ENCODE measurements at places on chromosomes 11 and 22.

- no peak for DNase-seq
Measured at GRCh38 chr11:134581121-134581626, 169.1 kb upstream of the B3GAT1 start.

DNA sequence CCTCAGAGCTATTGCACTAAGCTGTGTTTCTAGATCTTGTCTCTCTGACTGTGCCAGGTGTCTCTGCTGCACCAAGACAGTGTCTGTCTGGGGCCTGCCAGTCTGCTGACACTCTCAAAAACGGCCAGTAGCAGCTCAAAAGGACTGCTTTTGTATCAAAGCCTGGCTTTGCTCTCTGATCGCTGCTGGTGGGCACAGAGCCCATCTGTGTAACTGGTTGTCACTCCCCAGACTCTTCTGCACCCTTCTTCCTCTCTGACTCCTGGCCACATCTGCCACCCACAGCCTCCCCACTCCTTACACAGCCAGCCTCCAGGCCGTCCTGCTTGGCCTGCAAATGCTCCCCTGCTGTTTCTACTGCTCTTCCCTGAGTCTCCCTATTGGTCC is 26.5 kb downstream of the MED15 start:
- DNase-seq, result no peak

GRCh38 chr11:61270354-61271076 is 24.6 kb downstream of the VWCE start:
- peak; percentile 85 for DNase-seq

DNA sequence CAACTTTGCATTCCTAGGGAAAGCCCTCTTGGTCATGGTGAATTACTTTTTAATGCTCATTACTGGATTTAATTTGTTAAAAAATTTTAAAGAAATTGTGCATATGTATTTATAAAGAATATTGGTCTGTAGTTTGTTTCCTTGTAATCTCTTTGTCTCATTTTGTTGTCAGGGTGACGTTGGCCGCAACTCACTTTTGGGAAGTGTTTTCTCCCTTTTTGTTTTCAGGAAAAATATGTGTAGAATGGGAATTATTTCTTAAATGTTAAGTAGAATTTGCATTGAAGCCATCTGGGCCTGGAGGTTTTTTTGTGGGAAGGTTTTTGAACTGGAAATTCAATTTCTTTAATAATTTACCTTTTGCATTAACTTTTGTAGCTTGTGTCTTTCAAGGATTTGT is 149.1 kb downstream of the UVRAG start:
- no peak for DNase-seq

- no peak for DNase-seq
Measured at GRCh38 chr11:45722144-45722543, 56.7 kb upstream of the CHST1 start.

DNA sequence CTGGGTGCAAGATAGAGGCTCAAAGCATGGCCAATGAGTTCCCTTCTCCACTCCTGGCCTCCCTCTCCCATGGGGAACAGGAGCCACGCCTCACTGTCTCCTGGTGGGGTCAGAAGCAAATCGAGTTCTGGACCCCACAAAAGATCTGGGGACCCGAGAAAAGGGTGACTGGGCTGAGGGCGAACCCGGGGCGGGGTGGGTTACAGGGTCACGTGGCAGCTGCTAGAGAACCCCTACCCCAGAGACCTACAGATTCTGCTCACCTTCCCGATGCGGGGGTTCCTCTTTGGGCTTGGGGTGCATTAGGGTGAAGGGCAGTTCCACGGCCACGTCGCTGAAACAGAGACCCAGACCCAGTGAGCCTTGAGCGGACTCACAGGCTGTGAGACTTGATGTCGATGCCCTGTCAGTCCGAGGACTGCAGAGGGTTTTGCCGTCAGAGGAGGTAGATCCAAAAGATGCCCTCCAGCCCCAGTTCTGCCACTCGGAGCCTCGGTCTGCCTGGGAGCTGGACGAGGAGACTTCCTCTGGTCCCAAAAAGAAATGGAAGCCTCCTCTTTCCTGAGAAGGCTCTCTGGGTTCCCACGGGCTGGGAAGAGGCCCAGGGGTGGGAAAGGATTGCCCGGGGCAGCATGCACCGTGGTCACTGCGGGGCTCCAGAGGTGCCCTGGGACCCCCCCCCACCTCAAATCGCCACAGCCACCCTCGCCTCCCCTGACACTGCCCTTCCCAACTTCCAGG is 28.2 kb downstream of the TPBGL start:
- DNase-seq, result no peak

- no peak for DNase-seq
Measured at GRCh38 chr22:29320546-29320945, 5.0 kb upstream of the RASL10A start.

- DNase-seq, result no peak
Measured at GRCh38 chr11:134330611-134331353, 1.0 kb upstream of the GLB1L2 start.

GRCh38 chr11:78516281-78516680 is 58.4 kb downstream of the NARS2 start:
- no peak for DNase-seq

DNA sequence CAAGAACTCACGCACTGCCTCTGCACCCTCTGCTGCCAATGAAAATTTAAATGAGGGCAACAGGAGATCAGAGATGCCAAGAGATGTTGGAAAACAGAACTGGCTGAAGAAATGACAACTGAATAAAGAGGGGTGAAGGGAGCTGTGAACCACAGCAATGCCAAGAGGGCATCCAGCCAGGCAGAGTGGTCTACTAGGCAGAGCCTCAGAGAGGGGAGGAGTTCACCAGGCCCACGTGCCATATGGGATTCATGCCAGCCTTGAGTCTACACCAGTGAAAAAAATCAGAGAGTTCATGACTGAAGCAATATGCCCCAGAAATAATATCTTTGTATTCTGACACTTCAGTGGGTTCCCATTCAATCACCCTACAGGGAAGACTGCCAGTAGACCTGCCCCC is 4.4 kb downstream of the APOL2 start:
- no peak for DNase-seq

DNA sequence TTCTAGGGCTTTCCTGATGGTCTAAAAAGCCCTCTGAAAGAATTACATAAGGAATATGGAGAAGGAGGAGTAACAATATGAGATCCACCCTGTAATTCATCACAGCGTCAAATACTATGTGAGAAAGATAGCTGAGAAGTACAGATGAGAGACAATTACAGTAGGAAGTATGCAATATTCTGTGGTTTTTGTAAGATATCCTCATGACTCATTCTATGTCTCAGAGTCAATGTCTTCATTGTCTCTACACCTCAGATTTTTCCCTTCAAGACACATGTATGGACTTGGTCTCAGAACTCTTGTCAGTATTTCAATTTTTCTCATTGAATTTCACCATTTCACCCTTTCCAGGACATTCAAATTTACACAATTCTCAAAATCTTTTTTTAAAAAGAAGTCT is 343.3 kb upstream of the CTSC start:
- no peak for DNase-seq

- no peak for DNase-seq
Measured at GRCh38 chr22:37563153-37564081, 3.1 kb downstream of the CDC42EP1 start.

DNA sequence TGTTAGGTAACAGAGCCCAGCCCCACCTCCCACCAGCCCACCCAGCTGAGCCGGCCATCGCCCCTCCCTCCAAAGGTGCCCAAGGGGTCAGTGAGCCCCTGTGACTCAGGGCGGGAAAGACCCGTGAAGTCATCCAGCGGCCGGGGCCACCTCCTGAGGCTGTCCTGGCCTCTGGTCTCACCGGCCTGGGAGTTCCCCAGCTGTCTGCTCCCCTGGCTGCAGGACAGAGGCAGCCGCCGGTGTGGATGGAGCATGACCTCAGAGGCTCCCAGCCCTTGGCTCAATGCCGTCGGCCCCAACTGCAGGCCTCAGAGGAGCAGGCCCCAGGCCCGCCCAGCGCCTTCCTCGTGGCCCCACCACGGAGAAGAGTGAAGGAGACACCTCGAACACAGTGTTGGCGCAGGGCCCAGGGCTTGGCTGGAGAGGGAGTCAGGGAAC is 28.7 kb downstream of the RPL3 start:
- no peak for DNase-seq

- DNase-seq, result no peak
Measured at GRCh38 chr22:31086703-31087330, 5.7 kb downstream of the SMTN start.

GRCh38 chr22:29801796-29802195 is 34.6 kb downstream of the UQCR10 start:
- DNase-seq, result no peak

DNA sequence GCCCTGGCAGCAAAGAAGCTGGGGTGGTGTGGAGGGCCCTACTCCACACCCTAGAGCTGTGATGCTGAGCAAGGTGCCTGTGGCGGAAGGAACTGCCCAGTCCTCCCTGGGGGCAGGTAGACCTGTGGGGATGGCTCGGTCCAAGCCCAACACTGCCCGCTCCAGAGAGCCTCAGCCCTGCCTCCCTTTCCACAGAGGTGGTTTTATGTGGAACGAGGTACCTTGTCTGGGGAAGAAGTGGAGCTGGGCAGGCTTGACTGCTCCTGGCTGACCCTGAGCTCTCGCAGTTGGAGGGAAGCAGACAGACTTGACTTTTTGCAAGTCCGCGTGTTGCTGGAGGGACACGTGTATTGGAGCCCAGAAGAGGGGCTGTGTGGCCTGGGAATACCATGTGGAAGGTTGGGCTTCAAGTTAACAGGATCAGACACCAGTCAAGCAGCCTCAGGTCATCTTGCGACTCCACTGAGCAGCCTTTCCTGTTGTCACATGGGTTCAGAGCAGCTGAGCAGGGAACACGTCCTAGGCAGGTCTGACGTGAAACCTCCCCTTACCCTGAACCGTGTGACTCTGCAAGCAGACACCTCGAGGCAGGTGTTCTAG is 117.7 kb downstream of the CACNA1I start:
- DNase-seq, result no peak

DNA sequence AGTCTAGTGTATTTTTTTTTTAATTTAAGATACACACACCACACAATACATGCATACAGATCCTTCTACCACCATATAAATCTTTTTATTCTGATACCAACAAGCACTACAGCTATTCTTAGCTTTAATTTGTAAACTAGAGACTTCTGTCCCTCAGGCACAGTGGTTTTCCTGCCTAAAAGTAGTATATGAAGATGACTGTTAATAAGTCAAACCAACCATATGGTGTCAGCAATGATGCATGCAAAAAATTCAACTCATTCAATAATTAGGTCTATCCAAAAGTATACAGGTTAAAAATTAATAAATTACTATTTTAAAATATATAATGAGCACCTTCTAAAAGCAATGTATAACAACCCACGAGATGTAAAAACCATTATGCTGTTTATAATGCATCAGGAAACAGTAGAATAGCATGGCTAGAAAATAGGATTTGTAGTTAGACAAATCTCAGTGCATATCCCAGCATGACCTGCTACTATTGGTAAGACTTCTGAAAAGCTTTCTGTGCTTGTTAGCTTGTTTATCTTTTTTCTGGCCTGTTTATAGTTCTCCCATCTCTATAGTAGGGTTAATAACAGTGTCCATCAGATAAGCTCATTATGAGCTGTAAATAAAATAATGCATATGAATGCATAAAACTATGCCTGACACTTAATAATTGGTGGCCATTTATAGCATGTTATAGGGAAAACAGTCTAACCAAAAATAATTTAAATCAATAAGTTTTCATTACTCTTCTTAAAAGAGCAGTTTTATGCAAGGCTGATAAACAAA is 10.2 kb downstream of the RAB38 start:
- no peak for DNase-seq

DNA sequence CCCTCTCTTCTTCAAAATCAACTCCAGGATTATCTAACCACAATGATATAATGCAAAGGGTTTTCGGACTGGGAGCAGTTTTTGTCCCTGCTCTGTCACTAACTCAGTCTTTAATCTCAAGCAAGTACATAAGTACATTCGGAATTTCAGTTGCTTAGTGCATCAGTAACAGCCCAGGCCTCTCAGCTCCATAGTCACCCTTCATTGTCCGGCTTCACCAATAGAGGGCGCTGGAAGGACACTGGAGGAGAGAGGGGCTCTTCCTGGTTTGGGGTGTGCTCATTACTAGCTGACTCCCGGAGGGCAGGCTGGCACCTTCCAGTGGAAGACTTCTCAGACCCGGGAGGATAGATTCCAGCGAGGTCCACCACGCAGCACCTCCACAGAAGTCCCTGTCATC is 90.4 kb upstream of the PDGFD start:
- peak; percentile 62 for DNase-seq

GRCh38 chr11:96219981-96220623 is 122.9 kb downstream of the MAML2 start:
- DNase-seq, result no peak

DNA sequence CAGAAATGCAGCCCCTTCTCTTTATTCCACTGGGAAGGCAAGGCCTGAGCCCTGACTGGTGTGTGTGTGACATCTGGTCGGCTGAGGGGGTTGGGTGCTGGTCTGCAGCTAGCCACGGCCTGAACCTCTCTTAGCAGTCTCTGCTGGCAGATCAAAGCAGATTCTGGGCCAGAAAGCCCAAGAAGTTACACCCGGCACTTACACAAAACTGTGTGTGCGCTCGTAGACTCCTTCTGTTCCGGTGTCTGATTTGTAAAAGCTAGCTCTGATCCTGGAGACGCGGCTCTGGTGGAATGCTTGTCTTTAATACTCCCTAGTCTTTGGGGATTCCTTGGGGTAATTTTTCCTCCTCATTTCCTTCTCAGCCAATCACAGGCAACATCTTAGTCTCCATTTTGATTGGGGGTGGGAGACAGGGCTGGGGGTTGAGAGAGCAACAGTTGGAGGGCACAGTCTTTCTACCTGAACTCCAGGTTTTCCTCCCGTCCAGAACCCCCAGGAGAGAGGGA is 5.5 kb downstream of the PKNOX2 start:
- DNase-seq, result no peak

- no peak for DNase-seq
Measured at GRCh38 chr22:17422736-17423343, 53.6 kb downstream of the CECR2 start.

DNA sequence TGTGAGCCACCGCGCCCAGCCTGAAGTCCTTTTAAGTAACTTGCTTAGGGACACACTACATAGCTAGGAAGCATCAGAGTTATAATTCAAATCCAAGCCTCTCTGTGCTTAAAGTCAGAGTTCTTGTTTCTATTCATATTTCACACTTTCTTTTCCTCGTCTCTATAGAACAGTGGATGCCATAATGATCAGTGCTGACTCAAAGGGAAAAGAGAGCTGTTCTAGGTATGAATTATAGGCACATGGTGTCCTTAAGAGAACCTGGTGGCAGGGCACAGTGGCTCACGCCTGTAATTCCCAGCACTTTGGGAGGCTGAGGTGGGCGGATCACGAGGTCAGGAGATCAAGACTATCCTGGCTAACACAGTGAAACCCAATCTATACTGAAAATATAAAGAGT is 400.2 kb upstream of the DDI1 start:
- DNase-seq, result no peak

- no peak for DNase-seq
Measured at GRCh38 chr22:40529821-40530220, 106.7 kb downstream of the MRTFA start.

DNA sequence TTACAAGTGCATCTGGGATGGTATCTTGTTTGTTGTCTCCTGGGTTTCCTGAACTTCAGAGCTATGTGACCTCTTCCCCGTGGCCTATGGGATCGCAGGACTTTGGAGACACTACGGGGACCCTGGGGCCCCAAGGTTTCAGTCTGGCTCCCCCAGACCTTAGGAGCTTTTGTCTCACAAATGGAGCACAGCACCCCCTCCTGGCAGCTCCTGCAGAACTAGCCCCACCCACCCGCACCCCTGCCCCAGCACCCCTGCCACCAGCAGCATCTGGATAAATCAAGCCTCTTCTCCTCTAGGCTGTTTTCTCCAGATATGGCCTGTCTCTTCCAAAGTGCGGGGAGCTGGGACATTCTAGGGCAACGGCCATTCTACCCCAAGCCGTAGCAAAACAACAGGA is 10.4 kb downstream of the RCOR2 start:
- DNase-seq, result peak; percentile 35

Measured in activated CD4-positive, alpha-beta T cell treated with anti-CD3 and anti-CD28 coated beads, Interleukin-2, Interleukin-6, amounts not matched to agents 100 ng/mL and 50 ng/mL, durations not matched to agents 16 hours and 8 hours (primary cell).